ENCODE measurements at places on chromosomes 7 and 10.
A peak's percentile ranks its signal among the peaks of the same experiment; 100 is the strongest.

DNA sequence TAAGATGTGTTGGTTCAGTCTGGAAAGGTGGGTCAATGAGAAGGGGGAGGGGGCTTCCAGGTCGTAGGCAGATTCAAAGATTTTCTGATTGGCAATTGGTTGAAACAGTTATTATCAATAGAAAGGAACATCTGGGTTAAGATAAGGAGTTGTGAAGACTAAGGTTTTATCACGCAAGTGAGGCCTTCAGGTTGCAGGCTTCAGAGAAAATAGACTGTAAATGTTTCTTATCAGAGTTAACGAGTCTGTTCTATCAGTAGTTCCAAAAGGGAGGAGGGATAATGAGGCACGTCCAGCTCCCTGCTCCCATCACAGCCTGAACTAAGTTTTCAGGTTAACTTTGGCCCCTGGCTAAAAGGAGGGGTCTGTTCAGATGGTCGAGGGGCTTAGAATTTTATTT, 11.1 kb upstream of the CFAP46 start:
- DNase-seq: no peak

- no peak for DNase-seq
These were observed 81.2 kb downstream of the ANKRD7 start for GRCh38 chr7:118305671-118306070.

DNA sequence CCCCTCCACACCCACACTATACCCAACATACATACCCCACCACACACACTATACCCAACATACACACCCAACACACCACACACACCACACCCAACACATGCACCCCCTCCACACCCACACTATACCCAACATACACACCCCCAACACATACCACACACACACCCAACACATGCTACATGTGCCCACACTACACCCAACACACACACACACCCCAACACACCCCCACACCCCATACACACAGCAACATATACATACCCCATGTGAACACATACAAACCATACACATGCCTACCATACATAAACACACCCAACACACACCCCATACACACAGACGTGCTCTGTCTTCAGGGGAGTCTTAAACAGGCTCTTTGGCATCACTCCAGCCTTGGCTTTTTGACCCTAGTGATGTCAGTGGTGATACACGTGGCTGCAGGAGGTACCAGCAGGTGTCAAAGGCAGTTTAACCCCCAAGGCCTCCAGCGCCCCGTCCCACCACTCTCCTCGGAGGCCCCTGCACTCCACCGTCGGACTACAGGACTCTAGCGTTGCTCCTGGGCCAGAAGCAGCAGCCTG, 73.4 kb downstream of the HIPK2 start:
- DNase-seq: no peak

DNA sequence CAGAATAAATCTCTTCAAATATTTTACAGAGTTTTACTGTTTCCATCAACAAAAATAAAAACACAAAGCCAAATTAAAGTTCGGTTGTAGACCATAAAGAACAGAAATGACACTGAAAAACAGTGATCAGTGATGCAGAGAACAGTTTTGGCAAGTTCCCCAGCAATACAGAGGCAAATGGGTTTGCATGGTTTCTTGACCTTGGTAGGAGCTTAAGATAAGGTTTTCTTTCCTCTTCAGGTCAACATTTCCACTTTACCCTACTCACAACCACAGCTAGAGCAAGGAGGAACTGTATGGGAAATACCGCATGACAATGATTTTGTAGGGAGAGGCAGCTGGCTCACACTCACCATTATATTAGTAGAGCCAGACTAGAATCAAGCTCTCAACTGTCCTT, 199.5 kb downstream of the SH2D4B start:
- no peak for DNase-seq

GRCh38 chr10:79435271-79436065, 10.0 kb downstream of the ZCCHC24 start:
- no peak for DNase-seq

DNA sequence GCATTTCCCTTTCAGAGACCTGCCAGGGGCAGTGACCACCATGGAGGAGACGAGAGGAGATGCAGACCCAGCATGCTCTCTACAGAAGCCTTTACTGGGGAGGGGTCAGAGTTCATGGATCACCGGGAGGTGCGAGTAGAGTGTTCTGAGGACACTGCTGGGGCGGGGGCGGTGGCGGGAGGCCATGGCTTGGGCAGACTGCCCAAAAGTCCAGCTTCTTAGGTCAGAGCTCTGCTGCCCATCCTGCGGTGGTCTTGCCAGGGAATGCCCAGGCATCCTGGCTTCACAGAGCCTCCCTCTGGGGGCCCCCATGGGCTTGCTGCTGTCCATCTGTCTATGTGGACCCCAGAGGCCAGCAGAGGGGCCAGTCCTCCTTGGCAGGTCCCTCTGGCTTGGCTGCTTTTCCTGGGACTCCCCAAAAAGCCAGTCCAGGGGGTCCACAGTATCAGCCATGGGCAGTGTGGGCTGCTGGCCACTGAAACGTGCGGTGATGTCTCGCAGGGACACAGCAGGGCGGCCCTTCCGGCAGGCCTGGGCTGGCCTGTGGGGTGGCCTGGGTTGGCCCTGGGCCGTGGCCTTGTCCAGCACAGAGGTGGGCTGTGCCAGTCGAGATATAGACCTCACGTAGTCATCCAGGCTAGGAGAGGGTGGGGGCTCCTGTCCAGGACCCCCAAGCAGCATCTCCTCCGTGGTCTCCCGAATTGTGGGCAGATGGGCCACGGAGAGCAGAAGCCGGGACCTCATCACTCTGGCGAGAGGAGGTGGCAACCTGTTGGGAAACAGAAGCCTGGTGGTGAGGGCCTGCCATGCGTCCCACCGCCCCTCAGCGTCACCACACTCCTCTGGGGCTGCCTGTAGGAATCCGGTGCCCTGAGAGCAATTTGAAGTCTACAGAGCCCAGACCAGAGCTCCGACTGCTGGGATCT, 1.1 kb downstream of the DEPP1 start:
- no peak for DNase-seq

DNA sequence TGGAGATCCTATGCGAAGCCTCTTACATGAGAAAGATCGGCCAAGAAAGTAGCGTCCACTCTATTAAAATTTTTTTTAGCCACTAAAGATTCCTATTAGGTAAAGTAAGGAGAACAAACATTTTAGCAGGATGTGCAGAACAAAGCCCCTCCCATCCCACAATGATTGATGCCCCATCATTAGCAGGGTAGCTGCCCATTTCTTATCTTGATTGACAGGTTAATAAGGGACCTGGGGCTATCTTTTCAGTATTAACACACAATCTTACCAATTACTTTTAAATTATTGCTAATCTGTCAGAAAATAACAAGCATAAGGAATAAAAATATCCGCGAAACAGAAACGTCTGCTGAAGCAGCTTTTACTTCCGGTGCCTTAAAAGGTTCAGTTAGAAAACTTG, 5.1 kb downstream of the FZD8 start:
- DNase-seq: no peak

DNA sequence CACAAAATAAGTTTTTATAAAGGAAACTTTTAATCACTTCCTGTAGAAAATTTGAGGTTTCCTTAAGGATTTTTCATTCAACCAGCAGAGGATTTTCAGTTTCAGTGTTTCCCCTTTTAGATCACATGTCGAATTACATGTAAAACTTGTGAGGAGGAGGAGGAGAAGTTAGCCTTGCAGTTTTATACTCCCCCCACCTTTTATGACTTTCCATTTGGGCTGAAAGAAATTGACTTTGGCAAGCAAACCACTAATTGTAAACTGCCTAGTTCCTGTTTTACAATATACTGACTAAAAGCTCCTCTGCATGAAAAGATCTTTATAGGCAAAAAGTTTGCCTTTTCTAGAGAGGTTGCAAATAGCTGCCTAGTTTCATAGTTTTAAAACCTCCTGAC, 3.0 kb downstream of the BAMBI start:
- DNase-seq: peak; percentile 77

DNA sequence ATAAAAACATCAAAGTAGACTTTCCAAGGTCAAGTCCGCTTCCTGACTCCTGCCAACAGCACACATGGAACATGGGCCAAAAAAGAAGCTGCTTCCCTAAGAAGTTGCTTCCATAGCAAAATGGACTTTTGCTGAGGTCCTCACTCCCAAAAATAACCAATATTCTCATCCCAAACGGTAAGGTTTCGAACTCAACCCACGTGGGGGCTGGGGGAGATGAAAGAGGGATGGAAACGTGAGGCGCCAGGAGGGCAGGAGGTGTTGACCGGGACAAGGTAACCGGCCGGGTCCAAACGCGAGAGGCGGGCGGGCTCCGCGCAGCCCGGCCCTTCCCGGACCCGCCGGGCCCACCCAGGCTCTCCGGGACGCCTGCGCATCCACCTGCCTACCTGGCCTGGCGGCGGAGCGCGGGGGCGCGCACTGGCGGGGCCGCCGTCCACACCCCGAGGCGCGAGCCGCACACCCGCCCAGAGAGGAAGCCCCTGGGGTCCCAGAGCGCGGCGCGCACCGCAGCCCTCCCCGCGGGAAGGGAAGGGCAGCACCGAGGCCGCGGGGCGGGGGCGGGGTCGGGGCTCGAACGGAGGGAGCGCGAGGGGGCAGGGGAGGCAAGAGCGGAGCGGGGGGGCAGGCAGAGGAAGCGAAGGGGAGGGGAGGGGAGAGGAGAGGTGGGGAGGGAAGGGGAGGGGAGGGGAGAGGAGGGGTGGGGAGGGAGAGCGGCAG, 742 bp downstream of the LMBR1 start:
- peak; percentile 82 for DNase-seq

- DNase-seq: no peak
These were observed 3.9 kb upstream of the SFMBT2 start for GRCh38 chr10:7414766-7415165.

DNA sequence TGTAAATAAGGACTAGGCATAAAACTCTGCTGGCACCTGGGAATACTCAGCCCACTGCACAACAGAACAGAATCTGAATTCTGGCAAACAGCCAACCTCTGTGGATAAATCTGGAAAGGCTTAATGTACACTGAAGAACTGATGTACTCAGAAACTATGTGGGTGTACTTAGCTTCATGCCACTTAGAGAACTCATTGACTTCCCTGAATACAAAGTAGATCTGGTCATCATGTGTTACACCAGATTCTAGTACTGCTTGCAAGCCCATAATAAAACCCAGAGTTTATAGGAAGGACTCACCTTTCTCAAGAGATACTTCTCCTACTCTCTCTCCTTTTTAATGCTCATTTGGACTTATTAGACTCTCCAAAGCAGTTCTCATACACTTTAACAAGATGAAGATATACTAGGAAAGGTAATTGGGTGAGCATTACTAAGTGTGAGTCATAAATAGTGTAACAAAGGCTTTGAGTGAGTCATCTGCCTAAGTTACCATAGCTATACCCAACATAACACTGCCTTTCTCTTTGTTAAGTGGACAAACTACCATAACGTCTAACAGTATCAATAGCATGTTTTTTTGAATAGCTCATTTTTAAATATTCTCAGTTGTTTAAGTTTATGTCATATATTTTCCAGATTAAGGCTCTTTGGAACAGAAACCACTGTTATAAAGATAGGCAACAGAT, 309.1 kb downstream of the MDFIC start:
- DNase-seq: no peak

GRCh38 chr10:62244785-62245467, 23.7 kb downstream of the RTKN2 start:
- peak; percentile 57 for DNase-seq

GRCh38 chr10:90871279-90871765, 452 bp upstream of the RPP30 start:
- peak; percentile 56 for DNase-seq

DNA sequence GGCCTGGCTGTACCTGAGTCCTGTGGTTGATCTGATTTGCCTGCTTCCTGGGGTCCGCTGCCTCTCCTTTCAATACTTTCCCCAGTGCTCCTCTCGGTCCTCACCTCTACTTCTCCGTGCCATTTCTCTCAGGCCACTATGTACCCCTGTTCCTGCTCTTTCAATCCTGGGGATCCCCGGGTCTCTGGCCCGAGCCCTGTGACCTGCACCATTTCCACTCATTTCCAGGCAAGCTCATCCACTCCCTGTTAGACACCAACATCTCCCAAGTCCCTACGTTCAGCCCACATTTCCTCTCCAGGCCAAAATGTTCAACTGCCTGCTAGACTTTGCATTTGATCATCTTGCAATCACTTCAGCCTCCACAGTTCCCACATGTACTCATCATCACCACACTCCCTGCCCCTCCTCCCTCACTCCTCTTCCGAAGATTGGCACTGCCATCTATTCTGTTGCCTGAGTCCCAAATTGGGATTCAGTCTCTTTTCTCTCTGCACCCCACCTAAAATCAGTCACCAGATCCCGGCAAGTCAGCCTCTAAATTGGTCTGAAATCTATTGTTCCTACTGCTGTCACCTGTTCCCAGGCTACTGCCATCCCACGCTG, 34.4 kb upstream of the ZMIZ1 start:
- DNase-seq: no peak
